Foreskin keratinocyte (primary cell): ENCODE measurements at places on chromosomes 16 and 17.

DNA sequence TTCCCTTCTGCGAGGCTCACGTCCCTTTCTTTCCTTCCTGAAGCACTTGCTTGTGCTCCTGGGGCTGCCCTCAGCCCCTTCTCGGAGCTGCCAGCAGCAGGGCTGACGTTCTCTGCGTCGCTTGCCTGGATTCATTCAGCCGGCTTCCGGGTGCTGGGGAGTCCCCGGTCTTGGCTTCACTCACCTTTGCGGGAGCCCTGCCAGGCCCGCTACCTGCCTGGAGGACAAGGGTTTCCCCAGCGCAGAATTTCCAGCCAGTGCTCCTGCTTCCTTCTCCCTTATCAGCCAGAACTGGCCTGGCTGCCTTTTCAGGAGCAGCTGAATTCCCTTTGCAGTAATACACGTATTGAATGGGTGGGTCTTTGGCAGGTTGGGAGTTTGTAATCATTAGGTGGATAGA is 22.1 kb upstream of the IL17C start:
- DNase-seq, result peak; percentile 25

DNA sequence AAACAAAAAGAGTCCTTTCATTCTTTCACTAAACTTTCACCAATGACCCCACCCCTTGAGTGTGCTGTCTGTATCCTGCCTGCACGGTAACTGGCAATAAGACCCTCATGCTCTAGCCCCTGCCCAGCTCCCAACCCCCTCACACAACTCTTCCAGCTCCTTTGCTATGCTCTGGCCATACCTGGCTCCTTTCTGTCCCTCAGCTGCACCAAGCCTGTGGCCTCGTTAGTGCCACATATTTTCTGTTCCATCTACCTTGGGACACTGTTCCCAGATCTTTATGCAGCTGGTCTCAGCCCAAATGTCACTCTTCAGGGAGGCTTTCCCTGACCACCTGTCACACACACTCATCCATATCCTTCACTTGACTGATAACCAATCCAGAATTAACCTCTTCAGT is 47.3 kb downstream of the C16orf82 start:
- DNase-seq, result no peak

DNA sequence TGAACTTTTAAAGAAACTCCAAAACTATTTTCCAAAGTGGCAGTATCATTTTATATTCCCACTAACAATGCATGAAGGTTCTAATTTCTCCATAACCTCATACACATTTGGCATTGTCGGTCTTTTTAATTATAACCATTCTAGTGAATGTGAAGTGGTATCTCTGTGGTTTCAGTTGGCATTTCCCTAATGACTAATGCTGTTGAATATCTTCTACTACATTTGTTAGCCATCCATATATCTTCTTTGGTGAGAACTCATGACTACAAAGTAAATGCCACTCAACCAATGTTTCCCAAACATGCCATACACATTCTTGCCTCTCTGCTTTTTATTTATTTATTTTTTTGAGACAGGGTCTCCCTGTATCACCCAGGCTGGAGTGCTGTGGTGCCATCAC is 31.7 kb upstream of the TAOK1 start:
- DNase-seq, result no peak

DNA sequence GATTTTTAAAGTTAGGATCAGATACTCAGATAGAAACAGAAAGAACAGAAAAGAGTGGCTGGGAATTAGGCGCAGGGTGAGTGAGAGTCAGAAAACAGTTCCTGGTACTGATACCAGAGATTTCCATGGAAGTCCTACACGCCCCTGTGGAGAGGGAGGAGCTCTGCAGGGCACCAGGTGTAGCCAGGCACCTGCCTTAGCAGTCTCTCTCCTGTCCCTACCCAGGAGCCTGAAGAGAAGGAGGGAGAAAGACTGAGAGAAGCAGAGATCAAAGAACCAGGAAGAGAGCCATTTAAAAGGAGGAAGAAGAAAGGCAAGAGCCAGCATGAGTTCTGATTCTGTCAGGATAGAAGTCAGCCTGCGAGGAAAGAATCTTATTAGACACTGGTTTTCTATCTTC is 65.0 kb downstream of the CBLN1 start:
- no peak for DNase-seq

- no peak for DNase-seq
These were observed 2.1 kb upstream of the CUEDC1 start for GRCh38 chr17:57957120-57957850.

GRCh38 chr17:27633312-27634025 is 2.5 kb downstream of the LGALS9 start:
- DNase-seq, result no peak

DNA sequence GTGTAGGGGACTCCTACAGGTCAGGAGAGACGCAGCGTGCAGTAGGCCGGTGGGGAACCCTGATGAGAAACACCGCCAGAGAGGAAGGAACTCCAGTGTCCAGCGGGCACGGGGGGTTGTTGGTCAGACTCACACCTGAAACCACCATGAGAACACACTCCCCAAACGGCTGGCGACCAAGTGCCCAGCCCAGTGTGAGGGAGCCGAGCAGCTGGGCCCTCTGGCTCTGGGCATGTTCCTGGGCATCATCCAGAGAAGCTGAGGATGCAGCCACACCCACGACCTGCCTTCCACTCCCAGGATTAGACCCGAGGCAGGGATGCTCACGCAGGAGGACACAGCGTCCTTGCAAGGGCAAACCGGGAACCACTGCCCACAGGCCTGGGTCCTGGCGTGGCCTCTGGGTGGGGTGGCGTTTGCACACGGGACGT is 108.3 kb upstream of the ZNF750 start:
- no peak for DNase-seq

DNA sequence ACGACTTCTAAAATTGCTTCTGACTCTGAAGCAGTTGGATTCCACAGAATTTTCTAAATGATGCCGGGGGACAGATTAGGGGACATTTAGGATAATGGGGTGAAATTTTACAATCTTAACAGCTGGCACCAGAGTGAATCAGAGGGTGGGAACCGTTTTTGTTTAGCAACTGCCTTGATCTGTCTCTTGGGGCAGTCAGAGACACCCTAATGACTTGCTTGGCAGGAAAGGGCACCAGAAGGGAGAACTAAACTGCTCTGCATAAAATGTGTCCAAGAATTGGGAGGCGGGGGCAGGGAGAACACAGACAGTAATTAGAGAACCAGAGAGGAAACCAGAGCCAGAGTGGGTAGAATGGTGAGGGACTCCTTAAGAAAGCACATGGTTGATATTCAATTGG is 6.1 kb upstream of the ABCC12 start:
- DNase-seq, result no peak

GRCh38 chr17:34499576-34499975 is 79.8 kb upstream of the TMEM132E start:
- peak; percentile 11 for DNase-seq

DNA sequence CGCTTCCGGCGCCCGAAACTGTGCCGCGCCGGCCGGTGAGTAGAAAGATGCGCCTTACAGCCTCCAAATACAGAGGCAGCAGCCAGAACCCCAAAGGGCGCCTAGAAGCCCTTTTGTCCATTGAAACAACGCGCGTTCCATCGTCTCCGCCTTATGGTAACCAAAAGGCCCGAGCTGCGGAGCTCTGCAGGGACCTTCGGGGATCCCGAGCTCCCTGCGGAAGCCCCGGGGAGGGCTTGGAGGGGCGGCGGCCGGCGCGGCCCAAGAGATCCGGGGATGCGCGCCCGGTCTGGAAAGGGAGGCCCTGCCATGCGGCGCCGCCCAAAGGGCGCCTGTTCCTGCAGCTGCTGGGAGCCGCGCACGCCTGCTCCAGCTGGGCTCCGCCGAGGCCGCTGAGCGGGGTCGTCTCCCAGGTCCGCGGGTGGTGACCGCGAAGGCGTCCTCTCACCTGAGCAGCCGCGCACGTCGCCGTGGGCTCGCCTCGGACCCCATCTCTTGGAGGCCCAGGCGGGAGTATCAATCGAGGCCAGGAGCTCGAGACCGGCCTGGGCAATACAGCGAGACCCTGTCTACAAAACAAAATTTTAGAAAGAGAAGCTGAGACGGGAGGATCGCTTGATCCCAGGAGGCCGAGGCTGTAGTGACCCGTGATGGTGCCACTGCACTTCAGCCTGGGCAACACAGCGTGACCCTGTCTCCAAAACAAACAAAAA is 742 bp upstream of the FBXO31 start:
- no peak for DNase-seq

GRCh38 chr17:66714046-66715023 is 120.6 kb upstream of the CACNG5 start:
- DNase-seq, result no peak

GRCh38 chr17:73340093-73340596 is 28.3 kb upstream of the CDC42EP4 start:
- peak; percentile 97 for DNase-seq

DNA sequence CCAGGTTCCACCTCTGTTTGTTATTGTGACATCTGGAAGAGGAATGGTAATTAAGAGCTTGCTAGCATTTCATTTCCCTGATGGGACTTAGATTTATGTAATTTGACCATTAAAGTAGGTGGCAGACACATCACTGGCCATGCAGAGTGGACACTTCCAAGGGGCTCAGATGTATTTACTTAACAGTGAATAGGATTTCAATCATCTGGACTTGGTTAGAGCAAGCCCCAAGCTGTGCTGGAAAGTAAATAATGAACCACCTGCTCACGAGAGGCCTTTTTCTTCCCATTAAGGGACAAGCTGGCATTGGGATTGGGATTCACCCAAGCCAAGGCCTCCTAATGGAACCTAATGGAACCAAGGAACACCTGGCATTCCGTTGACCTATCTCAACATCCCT is 395.3 kb downstream of the HS3ST4 start:
- no peak for DNase-seq

GRCh38 chr17:59897090-59897489 is 4.2 kb downstream of the RPS6KB1 start:
- DNase-seq, result no peak

DNA sequence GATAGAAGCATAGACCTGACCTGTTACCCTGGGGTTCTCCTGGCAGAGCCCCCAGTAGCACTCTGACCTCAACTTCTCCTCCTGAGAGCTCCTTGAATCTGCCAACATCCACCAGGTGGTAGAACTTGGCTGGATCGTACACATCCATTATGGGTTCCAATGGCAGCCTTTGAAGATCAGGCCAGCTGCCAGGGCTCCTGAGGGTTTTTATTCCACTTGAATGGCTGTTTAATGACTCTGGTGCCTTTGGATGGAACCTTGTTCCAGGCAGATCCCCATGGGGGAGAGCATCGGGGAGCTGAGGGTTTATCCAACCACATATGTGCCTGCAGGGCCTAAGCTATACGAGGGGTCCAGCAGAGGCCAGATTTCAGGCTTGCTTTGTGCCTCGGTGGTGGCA is 47.1 kb upstream of the CLEC19A start:
- no peak for DNase-seq
